ENCODE measurements at places on chromosomes 2 and 18. TPM values are rescaled to one million over a fixed set of nuclear protein-coding genes. Genes with fewer than 3 reads are reported as not detected.

FAM237A gene
- not detected for total RNA-seq

GRCh38 chr2:54999182-54999581 lies 51.1 kb downstream of the RTN4 start:
- no peaks in the 10 kb centered on the region for H3K27me3 ChIP-seq
- peak overlapping the region; percentile 3 for H3K4me3 ChIP-seq
- H3K36me3 ChIP-seq, result peaks cover 4% of the 10 kb centered on the region
- H3K27ac ChIP-seq, result peak overlapping the region; percentile 21
- no peak for DNase-seq

DNA sequence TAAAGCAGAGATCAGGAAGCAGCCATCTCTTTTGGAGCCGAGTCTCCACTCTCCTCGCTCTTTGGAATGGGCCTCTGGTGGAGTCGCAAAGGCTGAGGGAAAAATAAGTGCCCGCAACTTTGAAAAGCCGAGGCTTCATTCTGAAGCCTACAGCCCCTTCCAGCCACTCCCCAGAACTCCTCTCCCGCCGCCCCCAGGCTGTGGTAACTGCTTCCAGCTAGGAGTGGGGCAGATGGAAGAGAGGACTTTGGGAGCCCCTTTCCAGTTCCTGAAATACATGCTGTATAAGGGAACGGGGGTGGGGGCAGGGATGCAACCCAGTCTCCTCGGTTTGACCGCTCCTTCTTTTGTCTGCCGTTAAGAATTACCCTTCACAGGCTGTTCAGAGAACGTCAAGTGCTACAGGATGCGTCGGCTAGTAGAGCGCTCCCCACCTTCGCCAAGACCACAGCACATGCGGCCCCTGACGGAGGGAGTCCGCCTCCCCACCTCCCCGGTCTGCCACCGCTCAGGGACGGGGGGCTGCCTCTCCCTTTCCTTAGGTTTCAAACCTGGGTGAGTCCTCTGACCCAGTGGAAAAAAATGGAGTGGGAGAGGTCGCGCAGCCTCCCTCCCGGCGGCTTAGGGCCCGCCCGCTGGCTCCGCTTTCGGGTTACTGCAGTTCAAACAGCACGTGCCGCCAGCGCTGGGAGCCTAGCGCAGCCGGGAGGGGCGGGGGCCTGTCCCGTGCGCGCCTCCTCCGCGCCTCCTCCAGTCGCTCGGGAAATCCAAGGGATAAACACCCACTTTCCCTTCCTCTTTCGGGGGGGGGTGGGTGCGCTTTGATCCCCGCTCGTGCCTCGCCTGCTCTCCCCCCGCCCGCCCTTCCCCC lies 4.9 kb downstream of the CYP26B1 start:
- DNase-seq, result peak; percentile 72
- peaks cover 47% of the 10 kb centered on the region for H3K27me3 ChIP-seq
- no peak overlapping the region for H3K27ac ChIP-seq
- H3K36me3 ChIP-seq, result no peaks in the 10 kb centered on the region

DNA sequence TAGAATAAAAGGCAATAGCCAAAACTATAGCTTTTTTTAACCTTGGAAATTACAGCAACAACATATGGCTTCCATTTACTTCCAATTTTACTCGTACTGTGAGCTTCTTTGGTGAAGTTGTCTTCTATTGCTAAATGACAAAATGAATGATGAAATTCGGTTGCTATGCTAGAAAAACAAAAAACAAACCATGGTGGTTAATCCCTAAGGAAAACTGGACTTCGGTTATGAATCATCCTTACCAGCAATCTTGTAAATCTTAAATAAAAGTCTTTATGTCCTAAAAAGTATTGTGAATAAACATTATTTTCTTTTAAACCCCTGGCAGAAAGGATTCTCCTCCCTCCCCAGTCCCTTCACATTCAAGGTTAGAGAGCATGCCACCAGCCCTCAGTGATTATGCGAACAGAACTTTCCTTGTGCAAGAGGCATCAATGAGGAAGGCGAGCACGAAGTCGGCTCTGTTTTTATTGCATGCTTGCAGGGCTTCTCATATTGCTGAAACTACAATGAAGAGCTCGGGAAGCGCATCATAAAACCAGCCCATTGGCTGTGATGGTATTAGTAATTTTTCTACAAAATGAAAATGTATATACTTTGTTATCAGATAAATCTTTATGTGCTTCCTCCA lies 62.9 kb downstream of the ZNF521 start:
- peaks cover 4% of the 10 kb centered on the region for H3K36me3 ChIP-seq
- H3K4me3 ChIP-seq, result peak overlapping the region; percentile 58
- H3K4me1 ChIP-seq, result peaks cover 19% of the 10 kb centered on the region

DNA sequence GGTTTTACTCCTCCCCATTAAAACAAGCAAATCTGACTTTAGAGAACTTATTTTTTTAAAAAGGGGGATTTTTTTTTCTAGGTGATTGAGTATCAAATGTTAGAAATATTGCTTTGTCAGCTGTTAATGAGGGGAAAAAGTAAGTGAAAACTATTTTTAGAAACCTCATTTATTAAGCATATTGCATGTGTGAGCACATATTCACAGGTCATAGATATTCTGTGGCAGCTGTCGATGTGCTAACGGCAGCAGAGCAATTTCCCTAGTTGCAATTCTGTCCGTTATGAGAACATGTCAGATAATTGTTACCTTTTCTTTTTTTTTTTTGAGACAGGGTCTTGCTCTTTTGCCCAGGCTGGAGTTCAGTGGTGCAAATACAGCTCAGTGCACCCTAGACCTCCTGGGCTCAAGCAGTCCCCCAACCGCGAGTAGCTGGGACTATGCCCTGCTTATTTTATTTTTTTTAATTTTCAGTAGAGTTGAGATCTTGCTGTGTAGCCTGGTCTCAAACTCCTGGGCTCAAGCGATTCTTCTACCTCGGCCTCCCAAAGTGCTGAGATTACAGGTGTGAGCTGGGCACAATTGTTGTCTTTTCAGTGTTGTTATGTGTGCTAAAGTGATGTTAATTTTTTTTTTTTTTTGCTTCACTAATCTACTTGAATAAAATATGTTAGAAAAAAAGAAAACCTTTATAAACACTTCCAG lies 69.8 kb downstream of the MTA3 start:
- peaks cover 6% of the 10 kb centered on the region for H3K4me1 ChIP-seq
- H3K36me3 ChIP-seq, result peaks cover 3% of the 10 kb centered on the region
- H3K4me3 ChIP-seq, result no peak overlapping the region

Measured in type B pancreatic cell (in vitro differentiated cells).